GM23248 (cell line): ENCODE measurements at places on chromosomes 6 and 20. TPM values are rescaled to one million over a fixed set of nuclear protein-coding genes. Genes with fewer than 3 reads are reported as not detected.

DNA sequence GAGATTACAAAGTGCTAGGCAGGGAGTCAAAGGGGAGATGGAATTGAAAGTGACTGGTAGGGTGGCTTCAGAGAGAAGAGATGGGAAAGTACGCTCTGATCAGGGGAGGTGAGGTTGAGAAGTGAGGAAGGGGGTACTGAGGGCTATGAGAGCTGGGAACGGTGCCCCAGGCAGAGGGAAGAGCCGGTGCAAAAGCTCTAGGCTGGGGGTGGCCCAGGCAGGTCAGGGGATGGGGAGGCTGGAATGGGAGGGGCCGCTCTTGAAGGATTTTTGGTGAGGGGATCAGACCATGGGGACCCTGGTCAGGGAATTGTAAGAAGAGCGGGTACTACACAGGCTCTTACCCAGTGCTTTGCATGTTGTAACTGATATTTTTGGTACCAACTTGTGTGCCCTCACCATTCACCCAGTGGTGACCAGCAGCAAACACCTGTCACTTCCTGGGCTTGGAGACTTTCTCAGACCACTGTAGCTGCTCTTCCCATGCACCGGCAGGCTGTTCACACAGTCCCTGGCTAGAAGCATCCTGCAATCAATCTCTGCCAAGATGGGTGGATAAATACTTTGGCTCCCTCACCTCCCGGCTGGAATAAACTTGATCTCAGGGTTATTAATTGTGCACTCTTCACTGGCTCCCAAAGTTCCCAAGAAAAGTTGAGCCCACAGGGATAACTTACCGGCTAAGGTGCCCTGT, 24.0 kb downstream of the PCK1 start:
- peaks cover 60% of the 10 kb centered on the region for H3K27me3 ChIP-seq
- no peak for DNase-seq
- no peaks in the 10 kb centered on the region for H3K4me1 ChIP-seq
- H3K36me3 ChIP-seq = no peaks in the 10 kb centered on the region
- no peak overlapping the region for H3K27ac ChIP-seq

GRCh38 chr6:137391061-137391814, 103.0 kb downstream of the OLIG3 start:
- DNase-seq = no peak
- no peaks in the 10 kb centered on the region; the same call in 1 of the 2 replicates for H3K27me3 ChIP-seq
- no peak overlapping the region for H3K4me3 ChIP-seq
- H3K36me3 ChIP-seq = no peaks in the 10 kb centered on the region
- H3K27ac ChIP-seq = no peak overlapping the region

DNA sequence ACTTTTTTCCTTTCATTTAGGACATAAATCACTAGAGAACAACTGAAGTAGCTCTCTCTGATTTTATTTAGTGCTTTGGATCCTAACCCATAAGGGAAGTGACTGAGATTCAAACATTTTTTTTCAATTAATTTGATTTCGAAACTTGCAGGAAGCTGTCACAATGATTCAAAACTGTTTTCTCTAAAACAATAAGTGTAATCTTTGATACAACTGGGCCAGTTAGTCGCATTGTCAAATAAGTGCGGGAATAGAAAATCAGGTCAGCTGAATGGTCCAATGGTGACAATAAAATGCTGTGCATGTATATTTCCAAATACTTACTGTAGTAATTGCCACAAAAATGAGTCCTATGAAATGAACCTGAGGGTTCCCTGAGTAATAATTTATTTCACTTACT, 930.8 kb downstream of the TFAP2A start:
- H3K36me3 ChIP-seq = no peaks in the 10 kb centered on the region
- peak overlapping the region; percentile 39 for H3K27ac ChIP-seq
- peak overlapping the region; percentile 0; the same call in 1 of the 2 replicates for H3K4me3 ChIP-seq
- peaks cover 38% of the 10 kb centered on the region for H3K4me1 ChIP-seq
- no peaks in the 10 kb centered on the region for H3K27me3 ChIP-seq

GRCh38 chr6:112910256-112910655, 563.1 kb downstream of the RFPL4B start:
- no peak overlapping the region for H3K4me3 ChIP-seq
- peaks cover 42% of the 10 kb centered on the region for H3K4me1 ChIP-seq
- no peak overlapping the region for H3K27ac ChIP-seq
- no peaks in the 10 kb centered on the region for H3K36me3 ChIP-seq

DNA sequence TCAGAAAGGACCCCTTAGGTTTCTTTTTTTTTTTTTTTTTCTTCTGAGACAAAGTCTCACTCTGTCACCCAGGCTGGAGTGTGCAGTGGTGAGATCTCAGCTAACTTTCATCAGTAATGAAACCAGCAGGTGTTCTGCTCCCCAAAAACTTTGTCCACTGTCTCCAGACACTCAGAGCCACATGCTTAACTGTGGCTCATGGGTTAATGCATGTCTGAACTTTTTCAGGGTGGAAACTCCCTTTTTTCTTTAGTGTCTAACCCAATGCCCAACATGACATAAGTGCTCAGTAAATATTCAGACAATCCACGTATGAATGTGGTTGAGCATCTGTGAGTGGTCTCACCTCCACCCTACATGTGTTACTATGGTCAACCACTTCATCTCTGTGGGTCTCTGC, 45.4 kb downstream of the MYB start:
- no peak overlapping the region for H3K4me3 ChIP-seq
- H3K4me1 ChIP-seq = peaks cover 7% of the 10 kb centered on the region
- H3K36me3 ChIP-seq = no peaks in the 10 kb centered on the region
- H3K27me3 ChIP-seq = no peaks in the 10 kb centered on the region
- DNase-seq = no peak

Gene LY6G5C
- 1.7 TPM in 1 of 2 replicates, not detected in the other for total RNA-seq
